Lung microvascular endothelial cell (primary cell): ENCODE measurements at places on chromosomes 3 and 15.

GRCh38 chr3:173912126-173912525 is 514.6 kb downstream of the NLGN1 start:
- no peak for DNase-seq

GRCh38 chr3:4742359-4742758 is 236.9 kb upstream of the BHLHE40 start:
- no peak for DNase-seq

DNA sequence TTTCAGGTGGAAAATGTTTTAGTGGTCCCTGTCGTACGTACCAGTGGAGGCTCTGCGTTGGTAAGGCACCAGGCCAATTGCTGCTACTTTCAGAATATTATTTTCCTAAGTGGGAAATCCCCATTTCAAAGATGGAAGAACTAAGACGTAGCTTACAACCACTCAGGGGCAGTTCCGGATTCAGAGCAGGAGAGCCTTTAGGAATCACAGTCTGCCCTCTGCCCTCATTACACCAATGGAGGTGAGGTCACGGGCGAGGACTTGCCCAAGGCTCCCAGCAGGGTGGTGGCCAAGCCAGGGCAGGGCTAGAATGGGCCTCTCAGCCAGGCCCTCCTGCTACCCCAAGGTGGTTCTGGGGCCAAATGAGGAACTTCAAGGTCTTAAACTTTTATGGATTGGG is 72.6 kb downstream of the RASGRF1 start:
- no peak for DNase-seq

GRCh38 chr3:22620498-22620897 is 582.6 kb upstream of the UBE2E2 start:
- DNase-seq = no peak

DNA sequence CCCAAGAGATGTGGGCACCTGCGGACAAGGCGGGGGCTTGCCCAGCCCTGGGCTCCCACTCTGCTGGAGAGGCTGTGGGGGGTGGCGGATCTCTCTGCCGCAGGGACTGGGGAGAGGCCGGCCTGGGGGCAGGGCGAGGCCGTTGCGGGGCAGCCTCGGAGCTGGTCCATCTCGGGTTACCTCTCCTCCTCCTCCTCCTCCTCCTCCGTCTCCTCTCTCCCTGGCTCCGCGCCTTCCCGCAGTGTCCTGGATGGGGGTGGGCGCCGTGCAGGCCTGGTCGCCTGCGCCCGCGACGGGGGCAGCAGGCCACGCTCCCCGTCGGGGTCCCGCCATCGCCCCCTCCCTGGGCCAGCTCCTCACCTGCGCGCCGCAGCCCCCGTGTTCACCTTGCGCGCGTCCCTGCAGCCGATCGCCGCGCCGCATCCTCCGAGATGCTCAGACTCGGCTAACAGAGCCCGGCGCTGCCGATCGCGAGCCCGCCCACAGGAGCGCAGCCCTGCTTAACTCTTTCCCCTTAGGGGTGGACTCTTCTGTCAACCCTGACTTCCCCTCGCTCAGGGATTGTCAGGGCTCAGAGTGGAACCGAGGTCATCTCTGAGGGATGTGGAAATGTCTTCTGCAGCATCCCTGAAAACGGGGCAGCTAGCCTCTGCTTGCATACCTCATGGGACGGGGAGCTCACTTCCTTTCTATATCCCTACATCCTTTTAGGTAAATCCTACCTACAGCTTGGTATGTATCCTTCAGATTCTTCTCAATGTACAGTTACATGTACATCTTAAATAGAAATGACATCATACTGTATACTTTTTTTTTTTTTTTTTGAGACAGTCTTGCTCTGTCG is at the start of gene PRRT3:
Gene PRRT3, minus strand, starts transcription at position 447 of the 844 bp plus-strand sequence. CDS start 2,293 bp downstream, outside the sequence.
- peak; percentile 49 for DNase-seq

DNA sequence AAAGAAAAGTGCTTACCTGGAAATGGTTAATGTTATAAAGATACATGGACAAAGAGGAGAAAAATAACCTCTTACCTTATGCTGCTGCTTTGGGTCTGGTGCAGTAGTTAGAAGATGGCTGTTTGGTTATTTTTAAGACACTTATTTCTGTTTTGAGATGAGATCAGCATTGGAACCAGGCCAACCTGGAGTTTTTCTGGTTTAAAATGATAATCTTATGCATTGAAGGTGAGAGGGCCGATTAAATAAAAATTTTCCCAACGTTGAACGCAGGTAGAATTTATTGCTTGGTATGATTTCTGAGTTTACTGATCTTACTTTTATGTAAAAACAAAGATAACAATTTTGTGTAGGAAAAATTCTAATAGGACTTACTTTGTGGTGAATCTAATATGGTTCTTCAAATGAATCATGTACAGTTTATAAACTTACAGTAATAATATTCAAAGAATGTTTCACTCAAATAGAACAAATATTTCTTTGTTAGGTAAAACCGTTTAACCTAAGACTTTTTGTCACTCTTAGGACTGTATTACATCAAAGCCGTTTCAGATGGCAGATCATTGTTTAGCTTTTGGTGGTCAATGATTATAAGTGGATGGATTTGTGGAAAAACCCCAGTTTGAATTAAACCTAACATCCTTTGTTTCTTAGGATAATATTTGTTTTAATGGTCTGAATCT is 14.9 kb downstream of the UBE2E2 start:
- DNase-seq = peak; percentile 28
